ENCODE measurements at places on chromosomes 5 and 9.
A peak's percentile ranks its signal among the peaks of the same experiment; 100 is the strongest.

GRCh38 chr9:90642570-90643539 is at the start of gene DIRAS2:
Gene DIRAS2, minus strand, starts transcription at chr9:90642824. Its CDS starts 28,997 bp downstream, at chr9:90613827.
- no peak for DNase-seq

GRCh38 chr9:112184946-112185345 is 9.8 kb upstream of the SUSD1 start:
- no peak for DNase-seq

- DNase-seq: no peak
Measured at GRCh38 chr9:136761545-136761981, 2.8 kb downstream of the LCN15 start.

- DNase-seq: no peak
Measured at GRCh38 chr5:157286761-157287211, 20.9 kb downstream of the CYFIP2 start.

DNA sequence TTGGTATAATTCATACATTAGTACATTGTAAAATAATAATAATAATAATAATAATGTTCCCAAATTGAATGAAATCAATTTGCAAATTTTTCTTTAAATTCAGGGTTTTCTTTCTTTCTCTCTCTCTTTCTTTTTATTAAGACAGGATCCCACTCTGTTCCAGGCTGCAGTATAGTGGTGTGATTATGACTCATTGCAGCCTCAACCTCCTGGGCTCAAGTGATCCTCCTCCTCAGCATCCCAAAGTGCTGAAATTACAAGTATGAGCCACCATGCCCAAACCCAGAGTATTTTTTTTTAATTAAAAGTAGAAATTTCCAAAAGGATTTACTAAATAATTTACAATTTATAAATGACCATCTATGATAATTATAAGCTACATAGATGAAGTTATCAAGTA is 117.7 kb downstream of the HOMER1 start:
- DNase-seq: no peak

- no peak for DNase-seq
Measured at GRCh38 chr9:2229109-2229721, 214.1 kb downstream of the SMARCA2 start.

DNA sequence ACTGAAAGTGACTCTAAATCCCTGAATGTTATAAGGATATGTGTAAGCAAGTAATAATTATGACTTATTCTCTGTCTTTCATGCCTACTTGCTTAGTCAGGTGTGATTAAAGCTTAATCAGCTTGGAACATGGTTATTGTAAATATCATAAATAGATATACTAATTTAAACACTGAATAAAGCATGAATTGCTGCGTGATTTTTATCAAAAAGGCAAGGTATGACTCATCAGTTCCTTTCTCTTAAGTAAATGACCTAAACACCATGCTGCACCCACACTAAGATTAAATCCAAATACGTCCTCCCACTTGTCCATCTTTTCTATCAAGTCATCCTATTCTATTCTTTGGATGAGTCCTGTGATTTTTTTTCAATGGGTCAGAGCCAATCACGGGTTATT is 124.6 kb upstream of the MTAP start:
- DNase-seq: no peak

- DNase-seq: no peak
Measured at GRCh38 chr5:90119531-90119971, 290.0 kb downstream of the CETN3 start.

DNA sequence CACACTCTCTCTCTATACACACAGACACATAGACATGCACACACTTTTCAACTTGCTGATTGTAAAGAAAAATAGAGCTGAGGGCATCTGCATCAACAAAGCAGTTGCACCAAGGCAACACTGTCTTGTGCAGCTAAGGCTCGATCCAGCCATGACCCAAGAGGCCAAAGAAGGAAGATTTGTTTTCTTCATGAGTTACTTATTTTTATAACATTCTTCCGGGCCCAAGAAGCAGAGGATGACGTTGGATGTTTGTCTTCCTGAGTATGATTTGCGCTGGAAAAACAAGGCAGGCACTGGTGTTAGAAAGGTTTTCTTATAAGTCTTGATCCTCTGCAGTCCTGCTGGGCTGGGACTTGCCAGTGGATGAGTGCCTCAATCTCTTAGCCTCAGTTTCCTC is 344.1 kb downstream of the ADAMTS6 start:
- DNase-seq: no peak

GRCh38 chr9:85522459-85523092 is 219.2 kb downstream of the AGTPBP1 start:
- peak; percentile 5 for DNase-seq

DNA sequence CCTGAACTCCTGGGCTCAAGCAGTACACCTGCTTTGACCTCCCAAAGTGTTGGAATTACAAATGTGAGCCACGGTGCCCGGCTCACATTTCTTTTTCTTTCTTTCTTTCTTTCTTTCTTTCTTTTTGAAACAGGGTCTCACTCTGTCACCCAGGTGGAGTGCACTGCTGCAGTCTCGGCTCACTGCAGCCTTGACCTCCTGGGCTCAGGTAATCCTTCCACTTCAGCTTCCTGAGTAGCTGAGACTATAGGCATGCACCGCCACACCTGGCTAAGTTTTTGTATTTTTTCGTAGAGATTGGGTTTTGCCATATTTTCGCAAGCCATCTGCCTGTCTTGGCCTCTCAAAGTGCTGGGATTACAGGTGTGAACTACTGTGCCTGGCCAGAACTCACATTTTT is 183.7 kb downstream of the CCDC171 start:
- no peak for DNase-seq

GRCh38 chr9:124320062-124320973 is 62.6 kb downstream of the NEK6 start:
- peak; percentile 43 for DNase-seq

- DNase-seq: no peak
Measured at GRCh38 chr5:111583758-111584203, 71.4 kb upstream of the STARD4 start.

DNA sequence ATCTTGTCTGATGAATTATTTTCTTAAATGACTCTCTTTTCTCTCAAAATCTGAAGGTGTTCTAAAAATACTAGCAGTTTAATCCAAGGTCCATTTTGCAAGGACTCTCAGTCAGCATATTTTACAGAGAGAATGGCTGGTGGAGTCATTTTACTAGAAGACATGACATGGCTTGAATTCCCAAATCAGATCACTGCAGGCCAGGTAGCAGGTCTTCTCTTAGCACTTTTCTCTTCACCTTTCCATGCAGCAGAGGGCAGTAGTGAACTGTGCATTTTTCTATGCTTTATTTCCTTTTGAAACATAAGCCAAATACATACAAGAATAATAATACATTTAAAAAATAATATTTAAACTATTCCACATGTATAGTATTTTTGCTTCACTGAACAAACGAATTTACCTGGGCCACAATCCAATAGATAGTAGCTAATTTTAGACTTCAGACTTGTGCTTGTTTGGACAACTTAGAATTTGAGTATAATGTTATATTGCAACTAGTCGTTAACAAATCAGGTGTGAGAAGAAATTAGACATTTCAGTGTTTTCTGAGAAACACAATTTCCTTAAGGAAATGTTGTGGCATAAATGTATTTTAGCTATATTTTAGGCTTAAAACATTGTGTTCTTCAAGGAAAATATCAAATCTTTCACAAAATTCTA is 289.4 kb upstream of the DAB2 start:
- DNase-seq: peak; percentile 11

DNA sequence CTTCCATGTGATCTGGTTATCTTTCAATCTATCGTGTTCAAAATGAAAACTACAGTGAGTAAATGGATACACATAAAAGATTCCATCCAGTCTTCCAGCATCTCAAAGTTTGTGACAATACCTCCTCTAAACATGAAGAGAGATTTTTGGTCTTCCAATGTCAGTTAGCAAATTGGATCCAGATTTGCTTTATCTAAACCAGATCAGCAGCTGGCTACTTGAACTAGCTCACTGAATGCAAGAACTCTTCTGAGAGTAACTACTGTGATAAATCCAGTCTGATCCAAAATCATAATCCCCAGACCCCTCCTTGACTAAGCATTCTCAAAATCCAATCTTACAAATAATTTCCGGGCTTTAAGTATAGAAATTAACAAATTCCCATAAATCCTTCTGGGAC is 2177.9 kb upstream of the C9orf72 start:
- DNase-seq: no peak

DNA sequence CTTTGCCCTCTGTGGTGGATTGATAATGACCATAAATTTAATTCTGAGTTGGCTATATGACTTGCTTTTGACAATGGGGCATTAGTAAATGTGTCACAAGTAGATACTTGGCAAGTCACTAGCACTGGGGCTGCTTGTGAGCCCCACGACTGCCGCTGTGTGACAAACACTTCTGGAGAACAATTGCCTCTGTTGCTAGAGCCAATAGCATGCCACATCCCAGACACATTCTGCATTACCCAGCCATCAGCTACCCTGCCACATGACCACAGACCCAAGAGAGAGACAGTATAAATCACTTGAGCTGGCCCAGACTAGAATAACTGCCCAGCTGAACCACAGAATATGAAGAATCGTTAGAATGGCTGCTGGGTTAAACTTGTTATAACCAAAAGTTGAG is 753.2 kb upstream of the DMAC1 start:
- DNase-seq: no peak

- no peak for DNase-seq
Measured at GRCh38 chr9:16309469-16310271, 560.8 kb downstream of the BNC2 start.

DNA sequence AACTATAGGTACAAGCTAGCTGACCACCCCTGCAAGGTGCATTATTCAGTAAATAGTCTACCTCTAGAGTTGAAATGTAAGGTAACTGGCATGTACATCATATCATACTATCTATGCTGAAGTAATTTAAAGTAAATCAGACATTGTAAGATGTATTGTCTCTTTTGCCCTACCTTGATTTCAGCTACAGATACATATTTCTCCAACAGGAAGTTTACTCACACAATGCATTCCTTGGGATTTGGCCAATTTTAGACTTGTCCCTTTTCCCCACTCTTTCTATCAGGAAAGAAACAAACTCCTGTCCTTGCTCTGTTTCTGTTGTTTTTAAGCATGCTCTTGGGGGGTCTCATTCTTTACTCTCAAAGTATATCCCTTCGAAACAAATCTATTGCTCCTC is 58.5 kb upstream of the TSLP start:
- DNase-seq: no peak

DNA sequence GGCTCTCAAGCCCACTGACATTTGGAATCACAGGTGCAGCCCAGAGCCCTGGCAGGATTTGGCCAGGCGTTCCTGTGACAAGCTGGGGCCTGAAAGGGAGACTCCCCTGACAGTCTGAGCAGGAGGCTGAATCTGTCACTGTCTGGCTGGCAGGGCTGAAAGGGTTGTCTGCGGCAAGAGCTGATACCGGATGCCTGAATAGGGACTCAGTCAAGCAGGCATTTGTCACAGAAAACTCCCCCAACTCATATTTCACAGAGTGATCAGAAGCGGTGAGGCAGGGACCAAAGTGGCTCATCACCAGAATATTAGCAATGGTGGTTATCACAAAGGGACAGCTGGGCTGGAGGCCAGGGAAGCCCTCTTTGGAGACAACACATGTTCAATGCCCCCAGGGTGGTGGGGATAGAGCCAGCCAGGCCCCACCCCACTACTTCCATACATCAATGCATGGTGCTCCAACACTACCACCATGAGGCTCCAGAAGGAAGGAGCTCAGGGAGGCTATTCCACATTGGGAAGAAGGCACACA is 295.5 kb downstream of the DTWD2 start:
- no peak for DNase-seq

- DNase-seq: no peak
Measured at GRCh38 chr5:39106322-39106721, 32.1 kb upstream of the RICTOR start.

- DNase-seq: no peak
Measured at GRCh38 chr9:34588671-34589635, 571 bp downstream of the CNTFR start.

DNA sequence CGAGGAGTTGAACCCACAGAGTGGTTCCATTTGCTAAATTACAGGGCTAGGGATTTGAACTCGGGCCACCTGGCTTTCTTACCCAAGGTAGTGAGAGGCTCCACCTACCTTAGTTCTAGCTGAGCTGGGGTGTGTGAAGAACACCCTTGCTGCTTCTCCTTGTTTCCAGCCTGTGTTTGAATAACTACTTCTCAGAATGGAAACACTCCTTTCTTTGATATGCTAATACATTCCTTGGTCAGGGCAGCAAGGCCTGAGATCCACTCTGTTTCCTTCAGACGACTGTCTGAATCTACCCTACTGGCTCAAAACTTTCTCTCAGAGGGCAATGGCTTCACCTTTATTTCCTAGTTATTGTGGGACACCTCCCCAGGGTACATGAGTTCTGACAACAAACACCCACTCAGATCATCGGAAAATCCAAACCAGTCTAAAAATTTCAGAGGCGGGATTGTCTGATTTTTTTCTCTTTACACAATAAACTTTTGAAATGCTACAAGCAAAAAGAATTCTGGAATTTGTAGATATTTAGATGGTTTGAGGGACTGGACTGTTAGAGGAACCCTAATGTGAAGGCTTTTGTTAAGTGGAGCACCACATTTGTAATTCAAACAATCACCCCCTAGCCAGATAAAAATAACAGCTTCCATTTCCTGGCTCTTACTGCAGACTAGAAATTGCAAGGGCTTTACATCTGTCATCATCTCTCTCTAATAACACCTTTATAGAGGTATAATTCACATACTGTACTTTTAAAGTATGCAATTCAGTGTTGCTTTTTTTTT is 4.0 kb upstream of the ATP6V1G1 start:
- DNase-seq: no peak

- DNase-seq: no peak
Measured at GRCh38 chr9:136306211-136307208, 2.6 kb upstream of the CCDC187 start.

DNA sequence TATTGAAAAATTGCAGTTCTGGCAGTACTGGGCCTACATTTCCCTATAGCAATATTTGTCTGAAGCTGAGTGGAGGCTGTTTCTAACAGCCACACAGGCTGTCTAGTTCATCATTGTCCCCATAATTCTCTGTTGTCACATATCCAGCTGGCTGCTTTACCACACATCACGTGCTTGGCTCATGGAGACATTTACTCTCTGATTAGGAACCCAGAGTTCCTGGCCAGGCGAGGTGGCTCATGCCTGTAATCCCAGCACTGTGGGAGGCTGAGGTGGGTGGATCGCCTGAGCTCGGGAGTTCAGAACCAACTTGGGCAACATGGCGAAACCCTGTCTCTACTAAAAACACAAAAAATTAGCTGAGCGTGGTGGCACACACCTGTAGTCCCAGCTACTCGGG is 81.4 kb downstream of the PGM5 start:
- DNase-seq: no peak

DNA sequence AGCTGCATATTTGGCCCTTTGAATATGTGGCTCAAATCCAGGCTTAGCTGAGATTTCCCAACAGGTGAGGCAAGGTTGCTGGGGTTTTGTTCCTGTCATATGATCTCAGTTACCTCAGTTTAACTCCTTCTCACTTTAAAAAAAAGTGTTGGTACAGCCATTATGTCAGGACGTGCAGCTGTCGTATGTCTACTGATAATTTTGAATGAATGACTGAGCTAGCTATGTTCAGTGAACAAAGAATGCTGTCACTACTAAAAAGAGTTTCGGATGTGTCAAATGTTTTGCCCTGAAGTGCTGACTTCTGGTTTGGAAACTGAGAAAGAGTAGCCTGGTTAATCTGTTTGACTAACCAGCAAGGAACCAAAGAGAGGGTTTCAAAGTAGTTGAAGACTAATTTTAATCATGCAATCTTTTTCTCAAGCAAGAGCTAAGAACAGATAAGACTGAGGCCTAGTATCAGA is 106.3 kb upstream of the NR3C1 start:
- DNase-seq: no peak

- no peak for DNase-seq
Measured at GRCh38 chr5:5650242-5650641, 227.8 kb downstream of the ICE1 start.

GRCh38 chr9:110812886-110813285 is 144.3 kb downstream of the MUSK start:
- DNase-seq: no peak

Data from CD4-positive, alpha-beta T cell treated with Interleukin-1 beta for 1 hour (primary cell).